CD8-positive, alpha-beta memory T cell (primary cell): ENCODE measurements at places on chromosomes 5 and 9. TPM values are rescaled to one million over a fixed set of nuclear protein-coding genes. Genes with fewer than 3 reads are reported as not detected.

ADRA1B gene
- not detected for total RNA-seq

DNA sequence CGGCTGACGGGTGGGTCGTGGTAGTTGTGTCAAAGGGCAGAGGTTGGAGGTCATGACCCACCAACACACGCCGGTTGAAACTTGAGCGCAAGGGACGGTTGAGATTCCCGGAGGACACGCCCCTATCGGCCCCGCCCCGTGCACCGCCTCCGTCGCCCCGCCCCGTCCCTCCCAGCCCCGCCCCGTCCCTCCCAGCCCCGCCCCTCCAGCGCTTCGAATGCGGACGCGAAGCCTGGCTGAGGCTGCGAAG, 226 bp upstream of the RANBP17 start:
- no peaks in the 10 kb centered on the region for H3K27me3 ChIP-seq
- no peak overlapping the region for H3K27ac ChIP-seq
- H3K4me3 ChIP-seq, result no peak overlapping the region
- no peaks in the 10 kb centered on the region for H3K36me3 ChIP-seq
- H3K4me1 ChIP-seq, result no peaks in the 10 kb centered on the region
- DNase-seq, result no peak

LCN10 gene
- 1.1 TPM for total RNA-seq

GRCh38 chr5:123000731-123001130, 35.8 kb downstream of the PPIC start:
- no peaks in the 10 kb centered on the region for H3K4me1 ChIP-seq
- no peaks in the 10 kb centered on the region for H3K27me3 ChIP-seq
- H3K36me3 ChIP-seq, result no peaks in the 10 kb centered on the region
- H3K4me3 ChIP-seq, result no peak overlapping the region
- DNase-seq, result no peak

SPZ1 gene
- not detected for total RNA-seq

GRCh38 chr5:180209137-180209581, at the start of gene RASGEF1C:
Gene RASGEF1C (minus strand): TSS chr5:180209211. CDS start chr5:180138052, 71,159 bp downstream.
- H3K4me1 ChIP-seq, result no peaks in the 10 kb centered on the region
- no peak within 1 kb of the TSS for H3K27ac ChIP-seq
- peak within 1 kb of the TSS; percentile 28 for H3K4me3 ChIP-seq
- peak; percentile 51 for DNase-seq
- H3K27me3 ChIP-seq, result peaks cover 10% of the 10 kb centered on the region

GRCh38 chr5:31754741-31755675, 116.1 kb downstream of the PDZD2 start:
- no peaks in the 10 kb centered on the region for H3K4me1 ChIP-seq
- H3K36me3 ChIP-seq, result no peaks in the 10 kb centered on the region
- H3K27me3 ChIP-seq, result no peaks in the 10 kb centered on the region

NUP188 gene
- 150 TPM for total RNA-seq

GRCh38 chr5:138738399-138738798, 14.8 kb upstream of the CTNNA1 start:
- H3K4me1 ChIP-seq, result peaks cover 4% of the 10 kb centered on the region
- DNase-seq, result no peak
- no peak overlapping the region for H3K27ac ChIP-seq
- H3K4me3 ChIP-seq, result no peak overlapping the region
- H3K36me3 ChIP-seq, result no peaks in the 10 kb centered on the region

PTPRD gene
- 0.02 TPM for total RNA-seq

GRCh38 chr9:78101247-78101646, 69.6 kb upstream of the GNAQ start:
- DNase-seq, result no peak
- no peaks in the 10 kb centered on the region for H3K27me3 ChIP-seq
- H3K4me1 ChIP-seq, result peaks cover 12% of the 10 kb centered on the region
- no peaks in the 10 kb centered on the region for H3K36me3 ChIP-seq

CDH9 gene
- total RNA-seq, result not detected

DNA sequence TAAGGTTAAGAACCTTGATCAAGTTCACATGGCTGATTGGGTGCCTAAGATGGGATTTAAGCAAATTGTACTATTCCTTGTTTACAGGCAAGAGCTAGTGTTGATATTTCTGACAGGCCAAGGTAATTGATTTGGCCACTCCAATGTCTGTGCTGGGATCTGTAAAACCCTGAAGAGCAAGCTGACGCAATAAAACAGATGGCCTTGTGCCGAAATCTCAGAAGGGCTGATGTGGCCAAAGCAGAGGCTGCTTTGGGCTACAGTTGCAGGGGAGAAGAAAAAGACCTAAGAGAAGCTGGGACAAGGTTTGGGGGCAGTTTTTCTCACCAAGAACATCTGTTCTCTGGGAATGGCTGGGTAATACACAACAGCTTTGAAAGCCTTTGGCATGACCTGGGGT, 463.2 kb upstream of the ZNF608 start:
- no peak overlapping the region for H3K4me3 ChIP-seq
- no peaks in the 10 kb centered on the region for H3K36me3 ChIP-seq
- DNase-seq, result no peak
- no peak overlapping the region for H3K27ac ChIP-seq

SLC6A19 gene
- total RNA-seq, result not detected

- H3K4me3 ChIP-seq, result no peak overlapping the region
- H3K27ac ChIP-seq, result no peak overlapping the region
- no peak for DNase-seq
- no peaks in the 10 kb centered on the region for H3K36me3 ChIP-seq
Measured at GRCh38 chr5:11030671-11031070, 269.6 kb upstream of the DAP start.

GRCh38 chr9:121483049-121483448, 16.6 kb downstream of the GGTA1 start:
- H3K27me3 ChIP-seq, result peaks cover 5% of the 10 kb centered on the region
- no peak overlapping the region for H3K27ac ChIP-seq
- no peak for DNase-seq
- H3K4me3 ChIP-seq, result no peak overlapping the region
- no peaks in the 10 kb centered on the region for H3K36me3 ChIP-seq
- no peaks in the 10 kb centered on the region for H3K4me1 ChIP-seq

UBE2D2 gene
- total RNA-seq, result 274 TPM

- no peaks in the 10 kb centered on the region for H3K27me3 ChIP-seq
Measured at GRCh38 chr9:2231829-2232228, 216.7 kb downstream of the SMARCA2 start.
